ENCODE measurements at places on chromosomes 3 and 15. TPM values are rescaled to one million over a fixed set of nuclear protein-coding genes. Genes with fewer than 3 reads are reported as not detected.

- DNase-seq: no peak
These were observed 548.4 kb downstream of the EDEM1 start for GRCh38 chr3:5735896-5736295.

Gene RAB43
- 19.0 TPM for total RNA-seq

DNA sequence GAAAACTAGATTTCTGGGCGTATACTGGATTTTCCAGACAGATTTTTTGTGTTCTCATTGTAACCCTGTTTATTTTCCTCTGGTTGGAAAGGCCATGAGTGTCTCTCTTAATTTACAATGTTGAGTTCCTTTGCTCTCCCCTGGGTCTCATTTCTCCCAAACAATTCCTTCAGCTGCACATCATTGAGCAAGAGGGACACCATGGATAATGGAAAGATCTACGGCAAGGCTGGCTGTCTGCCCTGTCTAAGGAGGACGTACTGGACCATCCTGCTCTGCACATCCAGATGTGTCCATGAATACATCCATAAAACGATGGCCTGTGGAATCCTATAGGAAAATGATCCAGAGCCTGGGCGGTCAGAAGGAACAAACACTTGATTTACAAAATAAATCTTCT lies 258.1 kb upstream of the MCTP2 start:
- DNase-seq: peak; percentile 23

Gene NTRK3
- total RNA-seq: not detected

DNA sequence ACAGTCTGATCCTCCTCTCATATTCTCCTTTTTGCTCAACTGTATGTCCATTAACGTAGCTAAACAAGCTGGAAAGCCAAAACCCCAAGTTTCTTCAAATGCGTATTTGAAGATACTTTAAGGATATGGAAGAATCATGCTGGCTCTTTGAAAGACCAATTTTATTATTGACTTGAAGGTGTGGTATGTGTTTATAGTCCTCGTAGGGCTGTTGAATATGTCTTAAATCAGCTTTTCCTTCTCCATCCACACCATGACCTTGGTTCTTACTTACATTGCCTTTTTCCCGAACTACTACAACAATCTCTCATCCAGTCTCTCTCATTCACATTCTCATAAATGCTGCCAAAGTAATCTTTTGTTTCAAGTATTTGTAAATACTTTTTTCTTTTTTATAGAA lies 19.7 kb upstream of the THUMPD3 start:
- DNase-seq: no peak

Gene CLDN11
- 411 TPM for total RNA-seq

GRCh38 chr3:141170678-141171295 lies 60.8 kb upstream of the PXYLP1 start:
- DNase-seq: peak; percentile 36

GRCh38 chr3:13709706-13710105 lies 160.8 kb downstream of the FBLN2 start:
- no peak for DNase-seq

Gene TM4SF18
- not detected for total RNA-seq

DNA sequence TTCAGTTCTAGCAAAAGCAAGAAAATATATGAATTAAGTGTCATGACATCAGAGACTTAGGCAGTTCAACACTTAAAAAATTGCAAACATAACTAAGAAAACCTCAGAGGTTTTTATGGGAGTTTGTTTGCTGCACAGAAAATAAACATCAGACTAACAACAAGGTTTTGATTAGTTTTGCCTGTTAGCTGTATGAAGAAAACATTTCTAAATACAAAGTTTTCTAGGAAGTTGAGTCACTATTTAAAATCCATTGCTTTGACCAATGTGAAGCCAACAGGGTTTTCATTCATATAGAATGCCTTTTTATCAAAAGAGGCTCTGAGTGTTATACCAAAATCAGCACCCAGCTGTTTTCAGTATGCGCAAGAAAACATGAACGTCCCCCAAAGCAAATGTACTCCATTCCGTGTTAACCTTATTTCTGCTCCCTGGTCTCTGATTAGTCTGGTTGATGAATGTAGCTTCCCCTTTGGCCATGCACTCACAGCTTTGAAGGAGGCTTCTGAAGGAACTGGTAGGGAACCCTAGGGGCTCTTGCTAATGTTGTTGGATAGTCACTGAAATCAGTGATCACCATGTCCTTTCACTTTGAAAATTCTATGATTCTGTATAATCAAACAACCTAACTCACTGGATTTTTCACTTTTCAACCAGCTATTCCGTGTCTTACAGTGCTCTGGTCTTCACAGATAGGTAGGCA lies 89.6 kb upstream of the TSEN2 start:
- DNase-seq: peak; percentile 78

Gene DLL4
- 5.5 TPM for total RNA-seq

Gene LRTM1
- total RNA-seq: not detected

Gene SEMA5B
- not detected for total RNA-seq

- DNase-seq: no peak
These were observed 40.5 kb upstream of the B3GNT5 start for GRCh38 chr3:183212565-183212964.

DNA sequence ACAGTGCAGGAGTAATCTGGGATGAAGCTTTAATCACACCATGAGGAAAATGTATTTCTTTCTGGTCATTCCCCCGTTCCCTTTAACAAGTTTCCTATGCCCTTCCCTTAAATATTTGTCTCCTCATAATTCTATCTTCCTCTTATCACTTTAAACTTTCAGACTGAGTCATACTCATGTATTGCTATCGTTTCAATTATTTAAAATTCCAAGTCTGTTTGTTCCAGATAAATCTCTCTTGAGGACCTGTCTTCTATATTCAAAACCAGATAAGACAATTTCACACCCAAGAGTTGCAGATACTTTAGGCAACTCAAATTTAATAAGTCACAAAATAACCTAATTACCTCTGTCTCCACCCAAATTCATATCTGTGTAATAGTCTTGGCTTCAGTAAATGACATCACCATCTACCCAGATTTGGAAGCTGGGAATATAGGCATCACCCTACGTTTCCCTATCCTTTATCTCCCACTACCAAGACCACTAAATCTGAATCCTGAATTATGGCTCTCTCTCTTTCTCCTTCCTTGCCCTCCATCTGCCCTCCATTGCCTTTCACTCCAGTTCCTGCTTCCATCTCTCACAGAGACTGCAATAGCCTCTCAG lies 220.1 kb downstream of the PYDC2 start:
- no peak for DNase-seq

DNA sequence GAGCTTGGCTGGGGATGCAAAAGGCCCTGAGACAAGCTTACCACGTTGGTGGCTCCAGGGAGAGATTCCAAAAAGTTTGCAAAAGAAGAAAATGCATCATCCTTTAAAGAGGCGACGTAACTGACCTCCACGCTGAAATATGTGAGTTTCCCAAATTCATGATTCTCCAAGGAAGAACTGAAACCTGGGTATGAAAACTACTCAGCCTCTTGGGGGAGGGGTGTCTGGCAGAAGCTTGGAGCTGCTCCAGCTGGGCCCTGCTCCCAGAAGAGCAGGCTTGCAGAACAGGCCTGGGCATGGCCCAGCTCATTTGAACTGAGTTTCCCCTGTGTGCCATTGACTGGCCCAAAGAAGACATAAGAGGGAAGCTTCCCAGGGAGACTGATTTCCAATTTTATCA lies 20.5 kb downstream of the CPN2 start:
- DNase-seq: peak; percentile 62

DNA sequence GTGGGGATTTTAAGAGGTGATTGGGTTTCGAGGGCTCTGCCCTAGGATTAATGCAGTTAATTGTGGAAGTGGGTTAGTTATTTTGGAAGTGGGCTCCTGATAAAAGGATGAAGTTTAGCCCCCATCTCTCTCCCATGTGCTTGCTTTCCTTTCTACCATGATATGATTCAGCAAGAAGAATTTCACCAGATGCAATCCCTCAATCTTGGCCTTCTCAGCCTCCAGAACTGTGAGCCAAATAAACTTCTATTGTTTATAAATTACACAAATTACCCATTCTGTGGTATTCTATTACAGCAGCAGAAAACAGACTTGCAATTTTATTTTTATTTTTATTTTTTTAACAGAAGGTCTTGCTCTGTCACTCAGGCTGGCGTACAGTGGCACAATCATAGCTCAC lies 27.3 kb upstream of the UBE2E1 start:
- DNase-seq: peak; percentile 51

- DNase-seq: peak; percentile 51
These were observed 6.1 kb downstream of the TRMT10C start for GRCh38 chr3:101567528-101568317.

Gene TXNRD3
- 11.3 TPM for total RNA-seq

Gene HTR3E
- not detected for total RNA-seq

DNA sequence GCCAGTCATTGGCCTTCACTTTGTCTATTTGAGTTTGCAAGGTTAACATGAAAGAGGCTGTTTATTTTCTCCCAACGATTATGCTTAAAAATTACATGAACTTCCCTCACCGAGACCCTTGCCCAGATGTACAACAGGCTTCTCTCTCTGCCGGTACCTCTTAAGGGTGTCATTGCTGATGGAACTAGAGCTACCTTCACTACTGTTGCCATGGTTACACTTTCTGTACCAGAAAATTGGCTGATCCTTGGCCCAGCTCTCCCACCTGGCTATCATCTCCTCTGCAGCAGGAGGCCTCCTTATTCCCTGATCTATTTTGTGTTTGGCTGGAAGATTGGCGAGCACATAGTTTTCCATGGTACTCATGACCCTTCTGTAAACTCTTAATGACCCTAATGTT lies 24.0 kb upstream of the LIPC start:
- no peak for DNase-seq

DNA sequence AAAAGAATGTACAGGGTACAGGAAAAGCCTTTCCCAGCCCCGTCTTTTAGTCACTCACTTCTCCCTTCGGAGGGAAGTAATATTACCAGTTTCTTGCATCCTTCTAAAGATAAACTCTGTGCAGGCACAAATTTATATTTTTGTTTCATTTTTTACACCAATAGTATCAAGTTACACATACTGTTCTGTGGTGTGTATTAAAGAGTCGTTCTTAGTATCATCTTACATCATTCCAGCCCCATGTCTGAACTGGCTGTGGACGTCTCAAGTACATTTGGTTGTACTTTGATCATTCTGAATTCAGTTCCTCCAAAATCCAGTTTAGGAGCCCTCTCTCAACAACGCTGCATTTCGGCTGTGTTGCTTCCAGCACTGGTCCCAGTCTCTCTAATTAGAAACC lies 68.7 kb downstream of the LMLN start:
- peak; percentile 65 for DNase-seq

Gene WDR76
- total RNA-seq: 17.7 TPM

Gene FAM81A
- total RNA-seq: under 0.01 TPM

DNA sequence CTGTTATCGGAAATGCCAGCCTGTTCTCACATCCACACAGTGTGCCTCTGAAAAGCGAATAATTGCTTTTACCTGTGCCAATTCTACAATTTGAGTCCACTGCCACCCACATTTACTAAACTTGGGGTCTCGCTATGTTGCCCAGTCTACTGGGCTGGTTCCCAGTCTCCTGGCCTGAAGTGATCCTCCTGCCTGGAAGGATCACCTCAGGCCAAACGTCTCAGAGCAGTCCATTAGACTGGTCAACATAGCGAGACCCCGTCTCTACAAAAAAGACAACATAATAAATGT lies 827 bp upstream of the INO80 start:
- no peak for DNase-seq

DNA sequence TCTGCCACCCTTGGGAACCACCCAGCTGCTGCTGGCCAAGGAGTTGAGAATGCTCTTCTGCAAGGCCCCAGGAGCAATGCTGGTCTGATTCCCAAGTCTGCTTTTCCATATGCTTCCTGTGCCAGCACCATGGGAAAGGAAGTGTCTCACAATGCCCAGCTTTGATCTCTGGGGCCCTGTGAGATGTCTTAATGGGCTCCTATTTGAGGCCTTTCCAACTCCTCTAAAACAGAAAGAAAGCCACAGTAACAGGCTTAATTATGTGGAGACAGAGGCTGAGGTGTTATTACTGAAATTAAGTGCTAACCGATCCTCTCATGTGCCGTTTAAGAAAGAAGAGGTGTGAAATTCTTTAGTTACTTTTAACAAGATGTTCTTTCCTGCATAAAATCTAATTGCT lies 4.5 kb downstream of the EOGT start:
- no peak for DNase-seq

GRCh38 chr15:59722037-59722436 lies 32.9 kb upstream of the BNIP2 start:
- DNase-seq: no peak

DNA sequence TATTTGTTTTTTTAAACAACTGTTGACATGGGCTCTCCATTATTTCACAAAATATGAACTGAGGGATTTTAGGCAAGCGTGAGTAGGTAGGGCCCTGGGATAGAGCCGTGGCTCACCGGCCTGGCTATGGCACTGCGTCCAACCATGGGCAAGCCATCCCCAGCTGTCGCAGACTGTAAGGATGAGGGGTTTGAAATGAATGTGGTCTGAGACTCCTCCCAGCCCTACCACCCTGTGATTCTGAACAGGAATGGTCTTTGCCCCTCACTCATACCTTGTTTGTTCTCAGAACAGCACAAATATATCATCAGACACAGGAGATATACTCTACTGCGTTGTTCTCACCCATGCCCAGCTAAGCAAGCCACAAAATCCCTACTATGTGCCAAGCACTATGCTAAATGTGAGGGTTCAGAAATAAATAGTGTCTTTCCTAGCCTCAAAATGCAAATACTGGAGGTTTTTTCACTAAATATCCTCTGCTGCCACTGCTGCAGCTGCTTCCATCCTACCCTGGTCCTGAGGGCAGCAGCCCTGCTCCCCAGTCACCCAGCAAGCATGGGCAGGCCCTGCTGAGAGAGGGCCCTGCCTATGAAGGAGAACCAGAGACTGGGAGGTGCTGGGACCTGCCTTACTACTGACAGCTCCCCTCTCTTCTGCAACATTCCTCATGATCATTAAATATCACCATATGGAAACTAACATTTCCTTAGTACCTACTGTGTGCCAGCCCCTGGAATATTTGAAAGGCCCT lies 102.8 kb downstream of the XXYLT1 start:
- DNase-seq: no peak

DNA sequence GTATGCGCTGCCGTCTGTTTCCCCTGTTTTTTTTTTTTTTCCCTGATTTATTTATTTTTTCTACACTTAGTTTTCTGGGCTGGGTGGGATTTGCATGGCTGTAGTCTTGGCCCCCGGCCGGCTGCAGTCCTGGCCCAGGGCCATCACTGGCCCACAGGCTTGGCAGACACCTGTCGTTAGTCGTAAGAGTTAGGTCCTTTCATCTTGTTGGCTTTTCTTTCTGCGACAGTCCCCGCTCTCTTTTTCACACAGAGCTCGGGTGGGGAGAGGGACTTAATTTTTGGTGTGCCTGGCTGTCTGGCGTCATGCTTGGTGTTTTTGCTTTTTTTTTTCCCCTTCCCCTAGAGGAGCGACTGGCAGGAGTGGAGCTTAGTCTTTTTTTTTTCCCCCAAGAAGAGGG lies 183.4 kb downstream of the KLF13 start:
- DNase-seq: no peak

GRCh38 chr3:187629711-187630110 lies 40.5 kb downstream of the SST start:
- DNase-seq: peak; percentile 82

DNA sequence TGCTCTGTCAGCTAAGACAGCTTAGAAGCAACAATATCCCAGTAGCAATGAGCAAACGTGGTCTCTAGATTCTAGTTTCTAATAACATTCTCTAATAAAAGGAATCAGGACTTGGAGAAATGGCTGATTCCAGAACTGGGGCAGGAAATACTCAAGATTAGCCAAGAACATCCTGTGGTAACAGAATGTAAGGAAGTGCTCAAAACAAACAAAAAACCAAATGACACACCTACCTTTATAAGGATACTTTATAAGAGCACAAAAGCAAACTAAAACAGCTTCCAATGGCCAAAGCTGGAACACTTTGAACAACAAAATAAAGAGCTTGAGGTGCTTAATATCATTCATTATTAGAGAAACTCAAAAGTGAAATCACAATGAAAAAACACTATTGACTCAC lies 33.1 kb upstream of the EIF5A2 start:
- no peak for DNase-seq

GRCh38 chr3:102979191-102979590 lies 544.4 kb downstream of the ZPLD1 start:
- DNase-seq: no peak

All from fibroblast of villous mesenchyme (primary cell).